ENCODE measurements at places on chromosomes 2 and 18.

DNA sequence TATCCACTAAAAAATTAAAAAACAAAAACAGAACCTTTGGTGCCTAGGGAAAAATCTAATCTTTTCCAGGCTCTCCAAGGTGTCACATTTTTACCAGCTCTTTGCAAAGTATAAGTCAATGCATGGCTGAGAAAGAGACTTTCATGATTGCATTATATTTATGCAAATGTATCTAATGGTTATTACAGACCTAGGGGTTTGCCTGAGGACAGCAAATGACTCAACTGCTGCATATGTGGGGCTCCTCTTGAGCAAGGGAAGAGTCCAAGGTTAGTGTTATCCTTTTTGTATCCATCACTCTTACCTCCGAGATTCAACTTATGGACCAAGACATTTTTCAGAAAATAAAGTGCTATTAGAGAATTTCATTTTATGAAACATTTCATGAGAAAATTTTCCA, 33.9 kb upstream of the RMP24 start:
- DNase-seq = no peak

DNA sequence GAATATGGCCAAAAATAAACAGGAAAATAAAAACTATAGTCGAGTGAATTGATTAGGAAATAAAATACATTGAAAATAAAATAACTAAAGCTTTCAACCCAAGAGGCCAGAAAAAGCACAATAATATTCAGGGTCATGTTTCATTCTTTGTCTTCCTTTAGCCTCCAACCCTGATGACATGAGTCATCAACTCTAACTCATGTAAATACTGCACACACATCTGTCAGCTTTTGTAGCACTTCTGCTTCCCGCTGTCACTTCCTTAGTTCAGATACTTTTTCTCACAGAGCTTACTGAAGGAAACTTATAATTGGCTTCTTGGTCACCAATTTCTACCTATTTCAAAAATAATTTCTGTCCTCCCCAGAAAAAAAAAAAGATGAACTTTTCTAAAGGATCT, 112.8 kb downstream of the UPP2 start:
- DNase-seq = no peak

GRCh38 chr18:27120246-27120645, 64.9 kb downstream of the CHST9 start:
- no peak for DNase-seq

GRCh38 chr2:113183703-113184102, 9.9 kb downstream of the PSD4 start:
- no peak for DNase-seq

DNA sequence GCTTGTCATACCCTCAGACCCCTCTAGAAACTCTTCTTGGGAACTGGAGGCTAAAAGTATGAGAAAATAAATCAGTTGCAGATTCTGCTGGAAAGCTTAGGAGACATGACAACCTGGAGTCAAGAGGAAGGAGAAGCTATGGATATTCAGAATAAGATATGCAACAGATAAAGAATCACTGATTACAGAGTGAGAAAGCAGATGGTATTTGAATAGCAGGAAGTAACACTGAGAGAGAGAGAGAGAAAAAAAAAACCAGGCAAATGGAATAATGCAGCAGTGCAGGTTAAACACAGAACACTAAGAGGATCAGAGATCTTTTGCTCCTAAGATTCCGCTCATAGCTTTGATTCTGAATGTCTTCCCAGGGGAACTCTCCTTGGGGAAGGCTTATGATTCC, 1284.1 kb upstream of the NXPH2 start:
- no peak for DNase-seq

GRCh38 chr18:2960983-2961696, 51.8 kb downstream of the LPIN2 start:
- no peak for DNase-seq

DNA sequence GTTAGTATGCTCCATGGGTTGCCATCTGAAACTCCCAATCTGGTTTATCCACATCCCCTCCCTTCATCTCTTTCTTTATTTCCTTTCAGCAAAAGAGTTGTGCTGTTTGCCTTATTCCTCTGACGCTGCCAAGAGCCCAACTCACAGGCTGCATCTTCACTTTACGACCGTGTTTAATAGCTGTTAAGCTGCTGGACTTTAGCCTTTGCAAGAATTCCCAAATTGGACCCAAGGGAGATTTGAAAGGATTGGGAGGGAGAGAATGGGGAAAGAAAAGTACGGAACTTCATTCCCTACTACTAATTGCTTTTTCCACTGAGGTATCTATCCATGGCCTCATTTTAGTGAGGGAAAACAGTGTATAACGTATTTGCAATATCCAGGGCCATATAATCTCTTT, 263.4 kb upstream of the MEIS1 start:
- no peak for DNase-seq

- no peak for DNase-seq
Observed at GRCh38 chr2:178506101-178506500, 25.8 kb downstream of the PLEKHA3 start.

GRCh38 chr2:240563951-240564560, 3.9 kb downstream of the DUSP28 start:
- DNase-seq = no peak

DNA sequence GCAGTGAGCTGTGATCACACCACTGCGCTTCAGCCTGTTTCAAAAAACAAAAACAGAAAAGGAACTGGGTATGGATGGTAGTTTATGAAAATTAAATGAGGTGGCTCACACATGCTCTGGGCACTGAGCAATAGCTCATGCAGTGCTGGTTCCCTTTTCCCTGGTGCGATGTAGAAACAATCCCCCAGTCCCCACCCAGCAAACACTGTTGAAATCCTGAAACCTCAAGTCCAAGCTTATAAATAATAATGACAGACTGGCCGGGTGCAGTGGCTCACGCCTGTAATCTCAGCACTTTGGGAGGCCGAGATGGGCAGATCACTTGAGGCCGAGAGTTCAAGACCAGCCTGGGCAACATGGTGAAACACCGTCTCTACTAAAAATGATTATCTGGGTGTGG, 55.4 kb upstream of the SMAD2 start:
- no peak for DNase-seq

GRCh38 chr18:48827291-48828193, 123.2 kb downstream of the SMAD7 start:
- peak; percentile 74 for DNase-seq

DNA sequence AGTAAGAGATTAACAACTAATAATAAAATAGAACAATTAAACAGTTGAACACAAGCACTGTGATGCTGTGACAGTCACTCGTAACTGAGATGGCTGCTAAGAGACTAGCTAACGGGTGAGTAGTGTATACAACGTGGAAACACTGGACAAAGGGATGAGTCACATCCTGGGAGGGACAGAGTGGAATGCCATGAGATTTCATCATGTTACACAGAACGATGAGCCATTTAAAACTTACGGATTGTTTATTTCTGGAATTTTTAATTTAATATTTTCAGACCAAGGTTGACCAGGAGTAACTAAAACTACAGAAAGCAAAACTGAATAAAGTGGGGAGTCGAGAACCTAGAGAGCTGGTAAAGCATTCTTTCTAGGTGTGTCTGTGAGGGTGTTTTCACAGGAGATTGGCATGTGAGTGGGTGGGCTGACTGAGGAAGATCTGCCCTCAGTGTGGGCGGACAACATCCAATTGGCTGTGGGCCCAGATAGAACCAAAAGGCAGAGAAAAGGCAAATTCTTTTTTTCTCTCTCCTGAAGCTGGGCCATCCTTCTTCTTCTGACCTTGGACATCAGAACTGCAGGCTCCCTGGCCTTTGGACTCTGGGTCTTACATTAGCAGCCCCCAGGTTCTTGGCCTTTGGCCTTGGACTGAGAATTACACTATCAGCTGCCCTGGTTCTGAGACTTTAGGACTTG, 14.6 kb downstream of the TMSB10 start:
- DNase-seq = peak; percentile 90

DNA sequence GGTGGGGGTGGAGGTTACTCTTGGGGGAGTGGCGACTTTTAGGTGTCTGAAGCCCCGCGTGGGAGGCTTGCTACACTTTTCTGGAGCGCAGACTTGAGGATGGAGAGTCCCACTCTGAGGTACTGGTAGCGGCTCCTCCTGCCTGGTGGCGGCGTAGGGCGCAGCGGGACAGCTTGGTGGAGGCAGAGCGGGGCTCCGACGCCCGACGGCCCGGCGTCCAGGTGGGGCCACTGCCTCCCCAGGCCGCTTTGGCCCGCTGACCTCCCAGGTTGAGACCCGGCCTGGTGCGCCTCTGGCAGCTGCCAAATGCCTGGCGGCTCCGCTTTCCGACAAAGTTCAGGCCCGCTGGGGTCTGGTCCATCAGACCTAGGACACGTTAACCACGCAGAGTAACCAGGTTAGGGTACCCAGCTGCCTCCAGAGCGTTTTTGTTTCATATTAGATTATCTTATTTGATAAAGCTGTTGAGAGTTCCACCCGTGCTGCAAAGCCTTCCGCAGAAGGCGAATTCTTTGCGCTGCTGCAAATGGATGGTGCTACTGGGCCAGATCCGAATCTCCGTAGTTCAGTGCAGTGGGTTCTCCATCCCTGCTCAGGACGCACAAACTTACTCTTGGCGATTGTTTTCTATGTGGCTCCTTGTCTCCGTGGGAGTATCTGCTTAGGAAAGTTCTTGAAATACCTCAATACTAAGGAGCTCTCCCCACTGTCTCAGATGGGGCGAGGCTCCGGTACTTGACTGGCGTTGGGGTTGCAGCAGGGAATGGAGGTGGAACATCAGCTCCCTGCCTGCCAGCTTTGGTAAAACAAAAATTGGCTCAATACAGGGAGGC, 405.9 kb downstream of the XIRP2 start:
- no peak for DNase-seq

- no peak for DNase-seq
Observed at GRCh38 chr2:119723186-119723585, 36.5 kb upstream of the PTPN4 start.

DNA sequence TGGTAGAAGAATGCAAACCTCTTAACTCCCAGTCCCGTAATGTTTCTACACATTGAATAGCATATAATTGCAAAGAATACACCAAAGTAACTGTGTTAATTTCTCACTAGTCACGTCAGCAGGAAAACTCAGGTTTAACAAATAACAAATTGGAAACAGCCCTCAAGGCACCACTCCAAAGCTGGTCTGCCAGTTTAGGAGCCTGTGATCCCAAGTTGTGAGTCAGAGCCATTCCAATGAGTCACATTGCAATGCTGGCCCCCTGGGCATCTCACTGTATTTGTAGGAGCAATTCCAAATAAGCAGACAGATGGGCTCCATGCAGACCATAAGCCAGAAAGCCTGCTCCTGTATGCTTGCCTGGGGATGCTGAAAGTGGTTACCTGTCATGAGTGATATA, 143.2 kb upstream of the SETBP1 start:
- peak; percentile 74 for DNase-seq

DNA sequence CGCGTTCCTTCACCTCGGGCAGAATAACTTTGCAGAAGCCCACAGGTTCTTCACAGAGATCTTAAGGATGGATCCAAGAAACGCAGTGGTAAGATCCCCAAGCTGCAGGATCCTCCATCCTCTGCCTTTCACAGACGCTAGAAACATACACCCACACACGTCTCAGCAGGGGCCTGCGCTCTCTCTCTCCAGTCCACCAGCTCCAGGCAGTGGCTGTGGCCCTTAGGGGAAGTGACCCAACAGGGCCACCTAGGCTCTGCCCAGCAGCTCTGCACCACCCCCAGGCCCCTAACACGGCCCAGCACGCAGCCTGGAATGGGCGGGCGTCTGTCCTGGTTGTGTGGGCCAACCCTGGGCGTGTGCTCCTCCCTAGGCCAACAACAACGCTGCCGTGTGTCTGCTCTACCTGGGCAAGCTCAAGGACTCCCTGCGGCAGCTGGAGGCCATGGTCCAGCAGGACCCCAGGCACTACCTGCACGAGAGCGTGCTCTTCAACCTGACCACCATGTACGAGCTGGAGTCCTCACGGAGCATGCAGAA, 40.4 kb downstream of the ADI1 start:
- no peak for DNase-seq

DNA sequence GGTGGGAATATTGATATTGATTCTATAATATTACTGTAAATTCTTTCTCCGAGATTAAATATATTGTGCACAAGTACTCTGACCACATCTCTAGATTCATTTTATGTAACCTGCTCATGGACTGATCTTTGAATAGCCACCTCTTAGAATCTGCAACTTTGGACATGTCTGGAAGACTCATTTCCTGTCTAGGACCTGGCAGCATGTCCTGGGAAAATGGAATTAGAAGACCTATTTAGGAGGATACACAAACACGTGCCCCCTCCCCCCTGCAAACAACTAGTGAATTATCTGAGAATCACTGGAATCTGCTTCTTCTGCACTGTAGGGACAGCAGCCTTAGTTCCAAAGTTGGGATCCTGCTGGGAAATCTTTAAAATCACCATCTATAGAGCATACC, 94.1 kb downstream of the UBE2E3 start:
- no peak for DNase-seq

GRCh38 chr2:144944546-144945220, 424.8 kb upstream of the ZEB2 start:
- DNase-seq = no peak

- DNase-seq = no peak
Observed at GRCh38 chr2:132632000-132632649, 37.9 kb downstream of the LYPD1 start.

DNA sequence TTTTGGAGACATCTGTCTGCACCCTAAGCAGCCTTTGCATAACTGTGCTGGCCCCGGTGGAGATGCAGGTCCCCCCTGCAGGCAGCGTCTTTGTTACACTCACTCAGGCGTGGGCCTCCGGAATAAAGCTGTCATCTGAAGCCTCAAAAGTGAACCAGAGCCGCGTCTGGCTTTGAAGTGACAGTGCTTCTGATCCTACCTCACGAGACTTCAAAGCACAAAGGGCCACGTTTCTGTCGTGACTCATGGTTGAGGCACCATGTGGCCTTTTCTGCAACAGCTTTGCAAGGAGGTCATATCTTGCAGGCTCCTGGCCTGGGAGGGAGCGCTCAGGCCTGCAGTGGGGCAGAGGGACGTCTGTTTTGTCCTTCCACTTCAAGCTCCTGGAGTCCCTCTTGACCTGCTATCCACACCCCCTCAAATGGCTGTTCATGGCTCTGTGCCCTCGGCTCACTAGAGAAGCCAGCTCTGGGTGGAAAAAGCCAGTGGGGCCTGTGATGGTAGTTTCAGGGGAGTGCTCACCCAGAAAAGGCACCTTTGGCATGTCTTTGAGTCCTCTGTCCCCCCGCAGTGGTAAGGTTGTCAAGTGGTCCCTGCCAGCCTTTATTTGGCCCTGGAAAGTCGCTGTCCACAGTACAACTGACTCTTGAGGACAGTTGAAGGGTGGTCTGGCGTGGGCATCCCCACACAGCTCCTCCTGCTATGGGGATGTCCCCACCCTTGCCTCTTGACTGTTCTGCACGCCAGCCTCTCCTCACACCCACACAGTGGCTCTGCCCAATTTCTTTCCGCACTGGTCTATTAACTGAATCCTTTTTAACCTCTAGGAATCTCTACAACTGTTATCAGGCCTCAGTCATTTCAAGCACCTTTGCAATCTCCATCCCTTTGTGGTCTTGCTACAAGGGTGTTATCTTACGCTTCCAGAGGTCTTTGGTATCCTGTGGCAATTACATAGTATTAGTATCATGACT, 19.3 kb downstream of the GPR55 start:
- no peak for DNase-seq

GRCh38 chr2:149364839-149365238, 34.5 kb downstream of the LYPD6 start:
- no peak for DNase-seq

GRCh38 chr2:104852090-104852666, 1.7 kb upstream of the POU3F3 start:
- DNase-seq = no peak

Measured in BJ (cell line).